ENCODE measurements at places on chromosomes 1 and 21.

DNA sequence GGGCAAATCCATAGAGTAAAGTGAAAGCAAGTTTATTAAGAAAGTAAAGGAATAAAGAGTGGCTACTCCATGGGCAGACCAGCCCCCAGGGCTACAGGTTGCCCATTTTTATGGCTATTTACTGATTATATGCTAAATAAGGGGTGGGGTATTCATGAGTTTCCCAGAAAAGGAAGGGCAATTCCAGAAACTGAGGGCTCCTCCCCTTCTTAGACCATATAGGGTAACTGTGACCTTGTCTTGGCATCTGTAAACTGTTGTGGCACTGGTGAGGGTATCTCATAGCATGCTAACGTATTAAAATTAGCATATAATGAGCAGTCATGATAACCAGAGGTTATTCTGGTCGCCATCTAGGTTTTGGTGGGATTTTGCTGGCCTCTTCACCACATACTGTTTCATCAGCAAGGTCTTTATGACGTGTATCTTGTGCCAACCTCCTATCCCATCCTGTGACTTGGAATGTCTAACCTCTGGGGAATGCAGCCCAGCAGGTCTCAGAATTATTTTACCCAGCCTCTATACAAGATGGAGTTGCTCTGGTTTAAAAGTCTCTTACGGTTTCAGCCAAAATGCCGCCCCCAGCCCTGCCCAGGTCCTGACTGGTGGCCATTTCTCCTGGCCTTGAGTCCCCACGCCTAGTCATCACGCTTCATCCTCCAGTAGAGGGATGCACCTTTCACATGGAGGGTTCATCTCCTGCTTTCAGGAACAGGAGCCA is 982 bp upstream of the TRIM17 start:
- DNase-seq, result no peak

DNA sequence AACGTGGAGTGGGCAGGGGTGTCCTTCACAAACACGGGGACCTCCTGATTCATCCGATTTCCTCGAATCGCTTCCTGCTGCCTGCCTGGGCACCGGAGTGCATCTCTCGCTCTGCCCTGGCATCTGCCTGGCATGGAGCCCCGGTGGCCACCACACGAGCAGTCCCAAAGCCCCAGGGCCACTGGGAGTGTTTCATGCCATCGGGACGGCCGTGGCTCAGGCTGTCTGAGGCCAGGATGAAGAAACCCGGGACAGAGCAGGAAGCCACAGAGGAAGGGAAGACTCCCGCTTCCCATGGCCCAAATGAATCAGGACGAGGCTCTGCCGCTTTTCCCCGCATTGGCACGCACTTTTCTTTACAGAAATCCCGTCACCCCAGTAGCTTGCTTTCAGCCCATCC is 32.4 kb downstream of the MEGF6 start:
- no peak for DNase-seq

GRCh38 chr1:6083801-6084446 is 38.2 kb downstream of the KCNAB2 start:
- no peak for DNase-seq

GRCh38 chr1:63636192-63637105 is 43.2 kb downstream of the PGM1 start:
- no peak for DNase-seq

GRCh38 chr1:53471000-53471399 is 11.8 kb downstream of the DMRTB1 start:
- no peak for DNase-seq

GRCh38 chr1:234373959-234374254 is 651 bp downstream of the COA6 start:
- DNase-seq, result no peak

GRCh38 chr1:201870397-201870796 is 18.3 kb upstream of the SHISA4 start:
- no peak for DNase-seq

GRCh38 chr1:14924455-14925331 is 228.9 kb upstream of the TMEM51 start:
- peak; percentile 13 for DNase-seq

GRCh38 chr1:18174037-18174436 is 66.4 kb downstream of the IGSF21 start:
- DNase-seq, result no peak

- peak; percentile 15 for DNase-seq
These were observed 5.1 kb downstream of the TNFRSF8 start for GRCh38 chr1:12067900-12068821.

DNA sequence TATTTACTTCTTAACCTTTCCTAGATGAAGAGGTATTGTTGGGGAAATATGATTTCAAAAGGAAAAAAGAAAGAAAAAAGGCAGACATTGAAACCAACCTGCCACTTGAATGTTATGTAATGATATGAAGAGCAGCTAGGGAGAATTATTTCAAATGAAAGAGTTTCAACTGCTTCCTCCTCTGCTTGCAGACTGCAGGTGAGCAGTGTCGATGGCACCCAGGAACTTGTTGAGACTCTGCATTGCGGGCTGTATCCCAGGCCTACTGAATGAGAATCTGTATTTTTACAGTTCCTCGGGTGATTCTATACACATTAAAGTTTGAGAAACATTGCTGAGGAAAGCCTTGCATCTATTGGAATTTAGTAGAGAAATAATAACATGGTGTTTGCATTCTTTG is 3.7 kb upstream of the RUNX1 start:
- DNase-seq, result peak; percentile 51

DNA sequence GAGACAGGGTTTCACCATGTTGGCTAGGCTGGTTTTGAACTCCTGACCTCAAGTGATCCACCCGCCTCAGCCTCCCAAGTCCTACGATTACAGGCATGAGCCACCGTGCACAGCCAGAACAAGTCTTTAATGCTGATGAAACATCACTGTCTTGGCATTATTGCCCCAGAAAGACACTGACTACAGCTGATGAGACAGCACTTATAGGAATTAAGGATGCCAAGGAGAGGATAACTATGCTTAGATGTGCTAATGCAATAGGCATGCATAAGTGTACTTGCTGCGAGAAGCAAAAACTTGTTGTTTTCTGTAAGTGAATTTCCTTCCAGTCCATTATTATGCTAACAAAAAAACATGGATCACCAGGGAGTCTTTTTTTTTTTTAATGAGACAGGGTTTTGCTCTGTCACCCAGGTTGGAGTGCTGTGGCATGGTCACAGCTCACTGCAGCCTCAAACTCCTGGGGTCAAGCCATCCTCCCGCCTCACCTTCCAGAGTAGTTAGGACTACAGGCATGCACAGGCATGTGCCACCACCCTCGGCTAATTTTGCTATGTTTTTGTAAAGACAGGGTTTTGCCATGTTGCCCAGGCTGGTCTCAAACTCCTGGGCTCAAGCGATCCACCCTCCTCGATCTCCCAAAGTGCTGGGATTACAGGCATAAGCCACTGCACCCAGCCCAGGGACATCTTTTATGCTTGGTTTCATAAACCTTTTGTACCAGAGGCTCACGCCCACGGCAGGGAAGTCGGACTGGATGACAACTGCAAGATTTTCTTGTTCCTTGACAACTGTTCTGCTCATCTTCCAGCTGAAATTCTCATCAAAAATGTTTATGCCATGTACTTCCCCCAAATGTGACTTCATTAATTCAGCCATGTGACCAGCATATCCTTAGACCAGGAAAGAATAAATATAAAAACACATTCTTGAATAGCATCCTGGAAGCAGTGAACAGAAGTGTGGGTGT is 23.1 kb downstream of the RHEX start:
- no peak for DNase-seq

DNA sequence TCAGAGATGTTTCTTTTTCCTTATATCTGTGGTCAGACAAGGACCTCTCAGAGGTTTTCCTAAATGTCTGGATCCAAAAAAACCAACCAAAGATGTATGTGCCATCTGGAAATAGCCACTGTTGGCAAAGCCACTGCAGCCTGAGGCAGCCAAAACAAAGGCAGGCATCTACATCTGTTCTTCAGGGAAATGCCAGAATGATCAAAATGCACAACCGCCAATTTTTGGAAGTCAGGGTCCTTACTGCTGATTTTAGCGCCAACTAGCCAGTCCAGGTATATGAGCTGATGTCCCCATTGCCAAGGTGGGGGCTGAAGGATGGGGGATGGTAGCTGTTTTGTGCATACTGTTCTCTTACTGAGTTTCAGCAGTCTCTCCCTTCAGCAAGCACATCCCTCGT is 45.9 kb downstream of the SYT14 start:
- DNase-seq, result no peak

- DNase-seq, result no peak
These were observed 147.0 kb upstream of the FMN2 start for GRCh38 chr1:239944666-239945065.

DNA sequence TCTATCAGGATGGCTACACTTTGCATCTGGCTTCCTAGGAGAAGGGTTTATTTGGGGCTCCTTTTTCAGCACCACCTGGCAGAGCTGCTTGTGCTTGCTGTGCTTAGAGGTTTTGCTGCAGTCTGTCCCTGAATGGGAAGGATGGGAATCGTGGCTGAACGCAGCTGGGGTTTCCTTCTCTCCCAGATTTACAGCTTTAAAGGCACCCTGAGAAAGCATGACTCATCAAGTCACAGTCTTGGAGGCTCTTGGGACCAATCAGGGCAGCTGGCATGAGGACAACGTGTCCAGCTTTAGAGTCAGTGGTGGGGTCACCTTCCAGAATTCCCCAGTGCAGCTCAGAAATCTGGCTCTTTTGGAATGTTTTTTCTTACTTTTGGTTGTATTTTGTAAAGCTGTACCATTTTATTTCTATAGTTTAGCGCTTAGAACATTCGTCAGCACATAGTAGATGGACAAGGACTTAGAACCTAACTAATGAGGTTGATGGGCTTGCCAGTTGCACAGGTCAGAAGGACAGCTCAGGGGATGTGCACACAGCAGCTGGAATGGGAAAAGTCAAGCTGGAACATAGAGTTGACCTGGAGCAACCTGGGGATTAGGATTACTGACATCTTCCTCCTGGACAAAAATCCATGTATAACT is 222.6 kb downstream of the PRDM2 start:
- DNase-seq, result no peak

DNA sequence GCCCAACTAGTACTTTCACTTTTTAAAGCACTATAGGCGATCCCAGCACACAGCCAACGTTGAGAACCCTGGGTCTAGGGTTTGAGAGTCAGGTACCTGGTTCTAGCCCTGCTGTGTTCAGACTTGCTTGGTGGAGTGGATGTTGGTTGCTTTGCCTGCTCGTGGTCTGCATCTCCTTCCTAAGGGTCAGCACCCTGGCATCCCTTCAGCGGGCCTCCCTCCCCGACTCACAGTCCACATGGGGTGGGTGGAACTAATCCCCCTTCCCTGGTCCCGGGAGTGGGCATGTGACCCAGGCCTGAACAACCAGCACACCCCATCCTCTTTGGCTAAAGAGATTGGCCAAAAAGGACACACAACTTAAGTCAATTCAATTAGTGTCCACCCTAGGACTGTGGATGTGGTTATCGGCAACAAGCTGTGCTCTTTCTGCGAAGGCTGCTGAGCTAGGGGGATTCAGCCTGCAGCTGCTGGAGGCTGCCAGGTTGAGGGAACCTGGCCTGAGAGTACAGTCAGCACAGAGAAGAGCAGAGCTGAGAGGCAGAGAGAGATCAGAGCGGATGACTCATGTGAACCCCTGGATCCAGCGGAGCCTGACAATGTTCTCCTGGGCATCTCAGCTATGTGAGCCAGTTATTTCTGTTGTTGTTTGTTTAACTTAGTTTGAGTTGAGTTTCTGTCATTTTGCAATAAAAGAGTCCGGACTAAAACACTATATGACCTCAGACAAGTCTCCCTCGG is 138.9 kb downstream of the ACTL8 start:
- DNase-seq, result no peak

DNA sequence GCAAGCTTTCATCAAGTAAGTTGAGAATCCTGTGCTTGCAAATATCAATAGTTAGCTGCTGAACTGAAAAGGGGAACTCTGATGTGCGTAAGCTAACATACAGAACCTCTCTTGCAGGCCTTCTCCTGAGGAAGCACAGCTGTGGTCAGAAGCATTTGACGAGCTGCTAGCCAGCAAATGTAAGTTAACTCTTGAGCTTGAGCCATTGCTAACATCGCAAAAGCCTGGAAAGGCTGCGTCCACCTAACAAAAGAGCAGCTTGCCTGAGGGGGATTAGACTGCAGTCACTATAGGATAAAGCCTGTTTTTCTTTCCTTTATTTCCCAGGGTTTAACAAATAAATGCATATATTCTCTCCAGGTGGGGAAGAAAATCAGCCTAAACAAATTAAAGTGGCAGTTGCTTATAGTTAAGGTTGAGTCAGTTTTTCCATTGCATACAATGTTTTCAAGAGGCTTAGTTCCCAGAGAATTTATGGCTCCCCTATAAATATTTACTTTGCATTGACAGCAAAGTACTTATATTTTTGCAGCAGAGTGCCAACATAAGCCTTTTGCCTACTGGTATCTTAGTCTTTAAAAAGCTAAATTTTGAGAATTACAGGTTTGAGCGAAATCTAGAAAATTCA is 1.5 kb downstream of the RGS2 start:
- DNase-seq, result peak; percentile 2

DNA sequence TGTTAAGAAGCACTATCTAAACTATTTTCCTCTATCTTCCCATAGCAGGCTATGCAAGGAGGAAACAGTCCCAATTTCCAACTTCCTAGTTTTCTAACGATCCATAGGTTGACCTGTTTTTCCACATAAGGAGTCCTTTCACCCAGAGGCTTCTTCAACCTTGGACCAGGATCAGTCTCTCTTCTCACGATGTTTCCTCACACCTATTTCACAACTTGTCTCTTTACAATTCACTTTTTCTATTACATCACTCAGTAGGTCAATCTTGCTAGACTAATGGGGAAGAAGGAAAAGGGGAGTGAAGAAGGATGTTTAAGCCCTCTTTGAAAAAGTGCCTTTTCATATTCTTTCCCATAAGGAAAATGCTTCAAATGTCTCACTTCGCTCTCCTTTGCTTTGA is 15.9 kb downstream of the PALMD start:
- no peak for DNase-seq
